H1 (cell line): ENCODE measurements at places on chromosomes 7 and 10. TPM values are rescaled to one million over a fixed set of nuclear protein-coding genes. Genes with fewer than 3 reads are reported as not detected.

TRDMT1 gene
- 20.2 and 21.4 TPM in 2 replicates for total RNA-seq

RPP38 gene
- 21.9 and 23.3 TPM in 2 replicates for total RNA-seq

OR2A12 gene
- total RNA-seq, result not detected in 2 replicates

THAP5 gene
- 24.2 and 25.9 TPM in 2 replicates for total RNA-seq

GRCh38 chr7:96823274-96823673 lies 113.6 kb upstream of the SEM1 start:
- no peaks in the 10 kb centered on the region for H3K36me3 ChIP-seq
- no peak for DNase-seq
- no peak overlapping the region for H3K27ac ChIP-seq
- H3K27me3 ChIP-seq, result no peaks in the 10 kb centered on the region
- no peak overlapping the region for H3K4me3 ChIP-seq
